NCI-H2171 (cell line): ENCODE measurements at places on chromosomes 1 and 21.

- no peak for DNase-seq
These were observed 66.9 kb upstream of the MAP1LC3C start for GRCh38 chr1:242065813-242066212.

- DNase-seq = no peak
These were observed 19.7 kb upstream of the CAPZB start for GRCh38 chr1:19504796-19505692.

- DNase-seq = no peak
These were observed 9.3 kb upstream of the PHGDH start for GRCh38 chr1:119702384-119702783.

GRCh38 chr1:23217421-23218115, at the start of gene HTR1D:
HTR1D (minus strand) TSS chr1:23217502; CDS start chr1:23194219, 23,283 bp downstream.
- no peak for DNase-seq

DNA sequence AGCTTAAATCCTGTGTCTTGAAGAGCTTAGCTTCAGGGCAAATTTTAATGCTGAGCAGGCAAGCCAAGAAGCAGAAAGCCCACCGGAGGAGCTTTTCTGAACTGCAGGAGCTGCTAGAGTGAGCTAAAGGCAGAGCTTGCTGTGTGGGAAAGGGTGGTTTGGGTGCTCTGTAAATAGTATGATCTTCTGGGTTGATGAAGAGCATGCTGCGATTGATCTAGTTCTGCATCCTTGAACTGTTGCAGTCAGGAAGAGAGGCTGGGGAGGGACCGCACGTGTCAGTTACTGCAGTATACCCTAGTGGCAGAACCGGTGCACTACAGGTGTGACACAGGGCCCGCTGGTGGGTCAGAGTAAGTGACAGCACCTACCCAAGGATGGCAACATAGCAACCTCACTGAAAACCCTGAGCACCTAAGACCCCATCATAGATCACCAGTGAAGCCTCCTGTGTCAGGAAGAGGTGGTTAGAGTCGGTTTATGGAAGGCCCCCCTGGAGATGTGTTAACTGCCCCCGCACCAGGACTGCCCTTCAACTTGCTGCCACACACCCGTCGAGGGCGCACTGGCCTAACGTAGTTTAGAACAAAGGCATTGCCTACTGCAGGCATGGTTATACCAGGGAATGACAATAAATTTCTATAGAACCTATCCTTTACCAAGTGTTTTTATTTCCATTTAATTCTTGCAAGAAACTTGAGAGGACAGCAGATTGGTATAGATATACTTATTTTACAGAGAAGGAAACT, 146.0 kb upstream of the KIAA0040 start:
- no peak for DNase-seq

GRCh38 chr1:83929184-83929583, 69.7 kb downstream of the TTLL7 start:
- DNase-seq = no peak

DNA sequence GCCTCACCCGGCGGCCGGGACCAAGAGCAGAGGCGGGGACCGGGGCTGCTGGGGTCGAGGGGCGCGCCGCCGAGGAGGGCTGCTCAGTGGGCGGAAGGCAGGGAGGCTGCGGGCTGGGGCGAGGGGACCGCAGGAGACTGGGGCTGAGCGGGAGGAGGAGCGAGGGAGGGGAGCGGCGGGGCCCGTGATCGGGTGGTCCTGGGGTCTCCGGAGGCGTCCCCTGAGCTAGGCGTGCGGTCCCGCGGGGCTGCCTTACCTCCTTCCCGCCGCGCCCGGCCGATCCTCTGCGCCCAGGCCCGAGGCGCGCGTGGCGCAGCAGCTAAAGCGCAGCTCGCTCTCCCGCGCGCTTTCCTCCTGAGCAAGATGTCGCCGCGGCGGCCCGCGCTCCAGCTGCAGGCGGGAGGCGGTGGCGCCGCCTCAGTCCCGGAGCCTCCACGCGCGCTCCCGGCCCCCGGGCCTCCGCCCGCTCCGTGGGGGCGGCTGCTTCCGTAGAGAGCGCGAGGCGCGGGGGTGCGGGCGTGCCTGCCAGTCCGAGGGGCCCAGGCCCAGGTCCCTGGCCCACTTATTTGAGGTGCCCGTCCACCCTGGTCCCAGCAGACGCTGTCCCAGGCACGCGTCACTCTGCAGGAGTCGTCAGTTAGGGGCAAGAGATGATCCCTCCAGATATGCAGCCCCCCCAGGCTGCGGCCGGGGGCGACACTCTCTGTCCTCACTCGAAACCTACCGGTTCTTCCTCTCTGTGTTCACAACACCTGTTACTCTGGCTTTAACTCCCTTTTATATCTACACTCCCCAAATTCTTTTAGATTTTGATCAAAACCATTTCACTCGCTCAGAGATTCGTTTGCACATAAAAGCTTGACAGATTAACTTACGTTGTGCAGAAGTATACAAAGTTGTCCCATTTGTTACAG, at the start of gene CCSAP:
Gene CCSAP (minus strand): TSS at position 392 of the 914 bp plus-strand sequence. CDS start 582 bp downstream, outside the sequence.
- peak; percentile 55 for DNase-seq

DNA sequence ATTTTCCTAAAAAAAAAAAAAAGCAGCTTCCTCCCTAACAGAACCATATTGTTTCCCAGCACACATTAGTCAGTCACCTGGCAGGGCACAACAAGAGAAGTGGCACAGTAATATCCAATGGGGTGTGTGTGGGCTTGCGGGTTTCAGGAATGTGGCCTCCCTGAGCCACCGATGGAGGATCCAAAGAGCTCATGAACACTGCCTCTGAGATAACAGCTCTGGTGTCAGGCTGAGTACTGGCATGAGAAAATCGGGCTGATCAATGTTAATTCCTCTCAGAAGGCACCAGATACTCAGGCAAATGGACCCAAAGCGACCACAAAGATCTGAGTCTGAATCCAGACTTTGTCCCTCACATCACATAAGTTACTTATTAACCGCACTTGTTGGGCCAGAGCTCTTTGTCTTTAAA, 2.2 kb upstream of the LYPD8 start:
- DNase-seq = no peak
